ENCODE measurements at places on chromosomes 1 and 21.

DNA sequence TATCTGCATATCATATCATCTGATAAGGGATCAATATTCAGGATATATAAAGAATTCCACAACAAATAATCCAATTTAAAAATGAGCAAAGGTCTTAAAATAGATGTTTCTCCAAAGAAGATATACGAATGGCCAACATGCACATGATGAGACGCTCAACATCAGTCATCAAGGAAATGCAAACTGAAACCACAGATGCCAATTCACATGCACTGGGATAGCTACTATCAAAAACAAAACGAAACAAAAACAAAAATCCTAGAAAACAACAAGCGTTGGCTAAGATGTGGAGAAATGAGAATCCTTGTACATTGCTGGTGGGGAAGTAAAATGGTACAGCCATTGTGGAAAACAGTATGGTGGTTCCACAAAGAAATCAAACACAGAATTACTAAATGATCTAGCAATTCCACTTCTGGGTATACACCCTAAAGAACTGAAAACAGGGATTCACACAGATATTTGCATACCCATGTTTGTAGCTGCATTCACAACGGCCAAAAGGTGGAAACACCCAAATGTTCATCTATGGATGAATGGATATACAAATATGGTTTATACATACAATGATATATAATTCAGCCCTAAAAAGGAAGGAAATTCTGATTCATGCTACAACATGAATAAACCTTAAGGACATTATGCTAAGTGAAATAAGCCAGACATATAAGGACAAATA, 79.4 kb downstream of the PCSK9 start:
- DNase-seq, result no peak

- no peak for DNase-seq
Observed at GRCh38 chr1:178385662-178386061, 111.1 kb downstream of the CLEC20A start.

GRCh38 chr1:167582064-167582463, 28.5 kb upstream of the CREG1 start:
- DNase-seq, result no peak

DNA sequence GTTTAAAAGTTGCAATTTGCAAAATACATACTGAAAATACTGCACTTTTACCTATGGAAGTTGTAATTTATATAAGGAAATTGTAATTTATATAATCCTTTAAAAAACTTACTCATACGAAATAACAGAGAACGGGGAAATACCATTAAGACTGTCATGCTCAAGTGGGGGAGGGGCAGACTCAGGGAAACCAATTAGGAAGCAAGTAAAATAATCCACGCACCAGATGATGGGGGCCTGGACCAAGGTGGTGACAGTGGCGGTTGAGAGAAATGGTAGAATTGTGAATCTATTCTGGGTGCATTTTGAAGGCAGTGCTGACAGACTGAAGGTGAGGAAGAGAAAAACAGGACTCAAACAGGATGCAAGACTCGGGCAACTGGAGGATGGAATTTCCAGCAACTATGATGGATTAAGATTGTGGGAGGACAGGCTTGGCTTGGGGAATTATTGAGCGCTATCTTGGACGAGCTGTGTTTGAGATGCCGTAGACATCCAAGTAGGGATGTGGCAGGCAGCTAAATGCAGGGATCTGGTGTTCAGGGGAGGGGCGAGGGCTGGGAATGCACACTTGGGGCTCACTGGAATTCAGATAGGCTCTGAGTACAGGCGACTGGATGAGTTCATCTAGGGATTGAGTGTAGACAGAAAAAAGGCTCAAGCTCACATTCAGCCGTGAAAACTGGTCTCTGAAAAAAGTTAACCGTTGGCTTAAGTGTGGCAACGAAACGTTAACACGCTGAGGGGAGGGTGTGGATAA, 977 bp downstream of the LCA5L start:
- no peak for DNase-seq

- DNase-seq, result no peak
Observed at GRCh38 chr1:206636671-206637070, 1.3 kb downstream of the DYRK3 start.

GRCh38 chr1:48960320-48960719, 183.6 kb upstream of the BEND5 start:
- no peak for DNase-seq

DNA sequence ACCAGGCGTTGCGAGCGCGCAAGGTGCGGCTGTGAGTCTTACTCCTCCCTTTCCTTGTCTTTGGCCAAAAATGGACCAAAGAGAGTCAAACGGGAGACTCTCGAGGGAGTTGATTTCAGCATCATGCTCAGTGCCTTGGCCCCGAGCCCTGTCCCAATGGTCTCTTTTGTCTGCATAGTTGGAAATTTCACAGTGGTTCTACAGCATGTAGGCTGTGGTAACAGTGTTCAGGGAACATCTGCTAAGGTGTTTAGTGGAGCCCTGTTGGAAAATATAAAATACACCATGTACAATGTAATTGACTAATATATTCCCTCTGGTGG, 2.7 kb downstream of the CACNA1E start:
- no peak for DNase-seq

DNA sequence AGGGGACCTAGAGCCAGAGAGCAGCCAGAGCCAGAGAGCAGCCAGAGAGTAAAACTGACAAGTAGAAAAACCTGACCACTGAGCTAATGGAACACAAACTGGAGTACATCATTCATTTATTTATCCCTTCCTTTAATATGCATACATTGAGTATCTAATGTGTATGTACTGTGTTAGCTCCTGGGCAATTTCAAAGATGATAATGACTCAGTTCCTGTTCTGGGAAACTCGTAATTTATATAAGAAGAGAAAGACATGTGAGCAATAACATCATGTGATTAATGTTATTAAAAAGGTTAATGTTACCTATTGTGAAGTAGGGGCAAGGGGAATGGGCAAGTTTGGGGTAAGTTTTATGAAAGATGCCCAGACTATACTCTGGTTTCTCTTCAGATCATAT, 199.9 kb downstream of the TNR start:
- no peak for DNase-seq

DNA sequence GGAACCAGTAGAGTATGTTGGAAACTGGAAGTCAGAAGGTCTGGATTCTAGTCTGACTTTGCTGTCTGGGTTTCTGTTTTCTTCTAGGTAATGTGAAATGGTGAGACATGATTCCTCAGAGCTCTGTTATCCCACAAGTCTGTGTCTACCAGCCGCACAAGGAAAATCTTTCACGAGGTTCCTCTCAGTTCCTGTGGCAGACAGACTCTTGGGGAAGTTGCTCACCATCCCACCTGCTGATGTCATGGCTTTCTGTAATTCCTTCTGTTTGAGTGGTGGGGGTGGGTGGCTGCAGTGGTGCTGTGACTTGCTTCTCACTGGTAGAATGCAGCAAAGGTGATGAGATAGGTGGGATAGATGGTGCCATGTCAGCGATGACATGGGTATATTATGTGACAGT, 17.1 kb upstream of the SCMH1 start:
- no peak for DNase-seq

GRCh38 chr21:18498431-18498830, 94.8 kb upstream of the TMPRSS15 start:
- no peak for DNase-seq

GRCh38 chr1:242081446-242081845, 82.5 kb upstream of the MAP1LC3C start:
- DNase-seq, result no peak

- DNase-seq, result no peak
Observed at GRCh38 chr1:109754738-109755137, 9.0 kb downstream of the EPS8L3 start.

- DNase-seq, result no peak
Observed at GRCh38 chr1:47228644-47229030, 3.4 kb downstream of the TAL1 start.

- DNase-seq, result no peak
Observed at GRCh38 chr1:234932106-234932505, 196.5 kb downstream of the TOMM20 start.

DNA sequence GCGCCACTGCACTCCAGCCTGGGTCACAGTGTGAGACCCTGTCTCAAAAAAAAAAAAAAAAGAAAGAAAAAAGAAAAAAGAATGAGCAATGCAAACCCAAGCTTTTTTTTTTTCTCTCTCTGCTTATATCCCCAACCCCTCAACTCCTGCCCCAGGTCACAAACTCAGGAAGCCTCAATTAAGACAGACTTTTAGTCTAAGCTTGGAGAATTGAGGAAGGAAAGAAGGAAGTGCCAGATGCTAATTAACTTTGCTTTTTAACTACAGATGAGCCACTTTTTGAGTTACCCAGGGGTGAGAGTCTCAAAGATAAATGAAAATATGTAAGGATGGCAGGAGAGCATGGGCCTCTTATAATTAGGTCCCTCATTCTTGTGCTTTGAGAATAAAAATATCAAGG, 33.3 kb downstream of the PIK3CD start:
- no peak for DNase-seq

DNA sequence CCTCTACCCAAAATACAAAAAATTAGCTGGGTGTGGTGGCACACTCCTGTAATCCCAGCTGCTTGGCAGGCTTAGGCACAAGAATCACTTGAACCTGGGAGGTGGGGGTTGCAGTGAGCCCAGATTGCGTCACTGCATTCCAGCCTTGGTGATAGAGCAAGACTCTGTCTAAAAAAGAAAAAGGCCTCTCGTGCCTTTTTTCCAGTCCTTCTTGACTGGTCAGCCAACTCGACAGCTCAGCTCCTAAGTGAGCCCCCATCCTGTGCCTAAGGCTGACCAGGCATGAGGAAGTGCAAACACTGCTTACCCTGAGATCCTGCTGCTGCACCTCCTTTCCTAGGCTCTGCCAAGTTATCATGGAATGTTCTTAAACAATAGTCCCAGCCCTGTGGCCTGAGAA, 10.1 kb upstream of the PROK1 start:
- no peak for DNase-seq

DNA sequence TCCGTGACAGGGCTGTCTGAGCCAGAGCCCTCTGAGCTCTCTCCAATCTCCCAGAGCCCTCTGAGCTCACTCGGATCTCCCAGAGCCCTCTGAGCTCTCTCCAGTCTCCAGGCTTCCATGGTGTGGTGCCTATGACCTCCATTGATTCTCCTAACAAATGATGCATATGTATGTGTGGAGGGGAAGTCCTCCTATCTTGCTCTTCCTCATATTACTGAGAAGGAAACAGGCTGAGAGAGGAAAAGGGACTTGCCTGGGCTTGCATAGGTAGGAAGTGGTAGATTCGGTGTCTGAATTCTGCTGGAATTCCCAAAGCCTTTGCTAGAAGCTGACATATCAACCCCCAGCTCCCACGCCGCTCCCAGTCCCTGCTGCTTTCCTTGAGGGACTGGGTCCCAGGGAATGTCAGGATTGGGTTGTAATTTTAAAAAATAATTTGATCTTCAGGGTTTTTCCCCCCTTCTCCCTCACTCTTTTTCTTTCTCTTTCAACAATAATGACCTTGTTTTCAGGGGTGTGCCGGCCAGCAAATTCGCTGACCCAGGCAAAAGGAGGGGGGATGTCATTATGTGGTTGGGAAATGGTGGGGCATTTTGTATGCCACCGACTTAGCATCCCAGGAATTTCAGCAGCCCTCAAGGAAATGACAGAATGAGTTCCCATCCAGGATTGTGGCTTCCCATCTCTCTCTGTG, 42.3 kb upstream of the RUNX3 start:
- no peak for DNase-seq

- DNase-seq, result no peak
Observed at GRCh38 chr21:42855171-42855936, 24.0 kb downstream of the WDR4 start.

- no peak for DNase-seq
Observed at GRCh38 chr1:43653339-43653738, 3.4 kb downstream of the KDM4A start.

DNA sequence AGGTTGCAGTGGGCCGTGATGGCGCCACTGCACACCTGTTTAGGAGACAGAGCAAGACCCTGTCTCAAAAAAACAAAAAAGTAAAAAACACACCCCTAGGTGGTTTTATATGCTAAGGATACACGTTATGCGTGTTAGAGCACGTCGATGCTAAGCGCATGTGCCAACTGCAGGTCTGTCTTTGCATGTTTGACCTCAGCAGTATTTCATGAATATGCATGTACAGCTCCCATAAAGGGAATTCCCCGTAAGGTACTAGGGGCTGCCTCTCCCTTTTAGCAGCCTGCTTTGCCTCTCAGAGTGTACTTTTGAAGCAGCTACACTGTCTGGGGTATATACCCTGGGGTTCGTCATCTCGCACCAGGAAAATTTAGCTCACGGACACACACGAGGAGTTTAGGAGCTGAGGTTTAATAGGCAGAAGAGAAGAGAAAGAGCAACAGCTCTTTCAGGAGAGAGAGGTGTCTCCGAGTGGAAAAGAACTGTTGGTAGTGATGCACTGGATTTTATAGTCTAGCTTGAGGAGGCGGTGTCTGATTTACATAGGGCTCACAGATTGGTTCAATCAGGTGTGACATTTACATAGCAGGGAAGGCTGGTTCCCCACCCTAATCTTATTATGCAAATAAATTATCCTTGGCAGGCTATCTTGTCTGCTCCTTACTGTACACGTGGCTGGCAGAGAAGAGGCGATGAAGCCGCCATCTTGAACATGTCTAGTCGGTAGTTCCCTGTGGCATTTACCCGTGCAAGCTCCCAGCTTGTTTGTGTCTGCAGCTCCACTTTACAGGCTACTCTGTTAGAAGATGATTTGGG, 4.2 kb upstream of the OTUD3 start:
- DNase-seq, result no peak

DNA sequence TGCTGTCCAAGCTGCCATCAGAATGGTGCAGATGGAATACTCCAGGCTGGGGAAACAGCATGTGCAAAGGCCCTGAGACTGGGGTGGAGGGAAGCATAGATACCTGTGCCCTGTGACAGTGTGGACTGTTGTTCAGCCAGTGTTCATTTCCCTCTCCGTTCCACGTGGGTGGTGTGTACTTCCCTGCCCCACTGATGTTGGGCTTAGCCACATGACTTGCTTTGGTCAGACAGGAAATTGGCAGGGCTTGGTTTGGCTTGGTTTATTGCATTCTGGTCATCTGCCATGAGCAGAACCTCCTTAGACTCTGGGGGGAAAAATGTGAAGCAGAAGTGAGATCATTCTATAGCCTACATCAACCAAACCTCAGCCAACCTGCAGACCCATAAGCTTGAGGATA, 102.4 kb upstream of the IGSF21 start:
- no peak for DNase-seq

DNA sequence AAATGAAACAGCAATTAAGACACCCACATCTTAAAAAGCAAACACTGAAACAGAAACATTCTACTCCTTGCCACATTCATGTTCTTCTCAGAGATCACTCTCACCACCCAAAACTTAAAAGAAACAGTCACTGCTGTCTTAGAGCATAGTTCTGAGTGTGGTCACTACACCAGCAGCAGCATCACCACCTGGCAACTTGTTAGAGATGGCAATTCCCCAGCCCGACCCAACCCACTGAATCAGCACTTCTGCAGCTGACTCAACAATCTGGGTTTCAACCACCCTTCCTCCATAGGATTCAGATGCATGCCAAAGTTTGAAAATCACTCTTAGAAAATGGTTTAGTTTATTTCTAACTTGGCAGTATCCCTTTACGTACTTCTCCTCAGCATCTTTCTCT, 126.1 kb downstream of the CDC42BPA start:
- DNase-seq, result no peak

Data from NCI-H2107 (cell line).